Muscle of arm (tissue), 14 donors: ENCODE measurements at places on chromosomes 5 and 9. TPM values are rescaled to one million over a fixed set of nuclear protein-coding genes. Genes with fewer than 3 reads are reported as not detected.

The IFNA14 gene
- polyA plus RNA-seq = not detected

The DMRTA1 gene
- not detected for polyA plus RNA-seq

The DELE1 gene
- 110 TPM for polyA plus RNA-seq

GRCh38 chr5:73132759-73133158 lies 12.4 kb downstream of the TMEM171 start:
- DNase-seq = no peak

- DNase-seq = no peak
Measured at GRCh38 chr9:68443624-68444023, 87.2 kb downstream of the PGM5 start.

DNA sequence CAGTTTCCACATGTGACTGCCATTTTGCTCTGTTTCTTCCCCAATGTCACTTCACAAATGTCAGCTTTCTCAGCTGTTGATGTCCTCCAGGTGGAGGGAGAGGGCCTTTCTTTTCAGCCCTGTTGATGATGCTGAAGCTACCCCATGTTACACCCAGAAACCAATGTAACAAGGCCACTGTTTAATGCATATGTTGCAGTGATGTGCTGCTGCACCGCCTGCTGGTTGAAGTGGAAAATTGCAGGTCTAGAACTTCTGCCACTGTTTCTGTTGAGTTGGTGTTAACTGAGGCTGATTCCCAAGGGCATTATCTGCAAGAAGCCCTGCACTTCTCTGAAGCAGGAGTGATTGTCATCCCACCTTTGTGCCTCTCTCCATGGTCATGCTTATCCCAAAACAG lies 428.4 kb downstream of the KDM4C start:
- DNase-seq = no peak

GRCh38 chr5:14809369-14810155 lies 62.0 kb downstream of the ANKH start:
- peak; percentile 21 for DNase-seq

GRCh38 chr5:116564312-116564711 lies 10.3 kb downstream of the SEMA6A start:
- no peak for DNase-seq

DNA sequence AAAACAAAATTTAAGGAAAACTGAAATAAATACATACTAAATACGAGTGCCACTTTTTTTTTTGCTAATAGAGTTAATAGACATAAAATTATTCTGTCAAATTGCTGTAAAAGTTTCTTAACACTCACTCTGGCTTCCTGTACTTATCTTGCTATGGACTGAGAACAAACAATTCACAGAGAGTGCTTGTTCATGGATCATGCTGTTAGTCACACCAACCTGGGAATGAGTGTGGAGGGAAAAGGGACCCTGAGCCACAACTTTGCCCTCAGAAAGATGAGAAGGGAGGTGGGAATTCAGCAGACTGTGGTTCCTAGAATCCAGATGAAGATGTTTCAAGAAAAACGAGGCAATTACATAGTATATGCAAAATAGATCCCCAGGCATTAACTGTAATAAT lies 246.9 kb downstream of the FBXL7 start:
- no peak for DNase-seq

DNA sequence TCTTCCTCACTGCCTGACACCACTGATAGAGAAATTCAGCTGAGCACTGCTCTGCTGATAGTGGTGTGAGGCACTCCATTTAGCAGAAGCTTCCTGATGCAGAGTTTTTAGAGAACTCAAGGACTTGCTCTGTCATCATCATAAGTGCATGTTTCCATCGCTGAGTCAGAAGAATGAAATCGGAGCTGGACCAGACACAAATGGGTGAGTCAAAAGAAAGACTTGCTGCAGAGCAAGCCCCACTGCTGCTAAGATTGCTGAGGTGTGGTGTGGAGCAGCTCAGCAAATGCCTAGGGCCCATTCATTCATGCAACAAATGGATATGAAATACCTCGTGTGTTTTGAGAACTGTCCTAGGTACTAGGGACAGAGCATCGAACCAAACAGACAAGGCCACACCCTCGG lies 410.2 kb upstream of the SLC30A5 start:
- DNase-seq = no peak

GRCh38 chr9:21708856-21709255 lies 93.6 kb upstream of the MTAP start:
- DNase-seq = no peak

- no peak for DNase-seq
Measured at GRCh38 chr5:158832096-158832685, 267.5 kb downstream of the EBF1 start.

DNA sequence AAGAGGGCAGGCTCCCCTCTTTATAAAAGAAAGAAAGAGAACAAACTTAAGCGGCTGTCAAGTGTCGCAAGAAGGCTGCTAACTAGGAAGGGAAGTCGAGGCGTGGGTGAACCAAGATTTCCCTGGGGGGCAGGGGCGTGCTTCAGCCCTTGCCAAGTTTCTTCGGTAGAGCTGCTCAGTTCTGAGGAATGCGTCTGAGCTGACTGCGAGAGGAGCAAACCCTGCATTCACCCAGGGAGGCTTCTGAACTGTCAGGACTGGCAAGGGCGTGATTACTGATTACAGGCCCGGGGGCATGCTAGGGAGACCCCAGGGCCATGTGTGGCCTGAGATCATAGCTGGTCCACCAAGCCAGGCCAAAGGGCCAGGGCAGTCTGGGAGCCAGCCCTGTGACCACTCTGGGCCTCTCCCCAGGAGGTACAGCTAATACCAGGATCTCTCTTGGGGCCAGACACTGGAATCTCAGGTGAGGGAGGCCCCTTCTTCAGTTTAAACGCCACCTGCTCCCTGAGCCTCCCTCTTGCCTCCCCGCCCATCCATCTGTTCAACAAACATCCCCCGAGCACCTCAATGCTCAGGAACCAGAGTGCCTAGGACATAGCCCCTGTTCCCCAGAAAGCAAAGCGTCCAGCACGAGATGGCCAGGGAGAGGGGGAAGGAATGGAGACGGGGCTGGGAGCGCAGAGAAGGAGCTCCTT lies 30.9 kb downstream of the SARDH start:
- no peak for DNase-seq

DNA sequence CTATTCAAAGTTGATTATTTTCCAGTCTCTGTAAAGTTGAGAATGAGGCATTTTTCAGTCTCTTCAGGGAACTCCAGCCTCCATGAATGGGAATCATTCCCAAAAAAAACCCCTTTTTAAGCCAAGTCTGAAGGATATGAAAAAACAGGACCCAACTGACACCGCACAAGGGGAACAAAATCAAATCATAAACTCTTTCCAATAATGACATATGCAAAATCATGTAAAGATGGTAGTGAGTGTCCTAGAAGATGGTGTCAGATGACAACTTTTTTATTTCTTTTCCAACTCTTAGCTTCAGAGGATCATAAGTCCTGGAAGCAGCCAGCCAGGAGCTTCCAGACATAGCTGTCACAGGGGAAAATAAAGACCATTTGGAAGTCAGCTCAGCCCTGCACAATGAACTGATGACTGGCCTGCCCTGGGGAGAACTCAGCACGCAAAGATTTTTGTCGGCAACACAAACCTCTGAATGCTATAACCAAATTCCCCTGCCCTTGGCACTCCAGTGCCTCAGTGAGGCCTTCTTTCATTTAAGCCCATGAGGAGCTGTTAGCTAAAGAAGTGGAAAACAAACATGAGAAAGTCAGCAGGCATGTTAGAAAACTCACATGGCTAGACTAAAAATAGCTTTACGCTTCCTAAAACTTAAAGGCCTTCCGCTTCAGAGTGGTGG lies 85.4 kb downstream of the SLC1A3 start:
- DNase-seq = peak; percentile 88

DNA sequence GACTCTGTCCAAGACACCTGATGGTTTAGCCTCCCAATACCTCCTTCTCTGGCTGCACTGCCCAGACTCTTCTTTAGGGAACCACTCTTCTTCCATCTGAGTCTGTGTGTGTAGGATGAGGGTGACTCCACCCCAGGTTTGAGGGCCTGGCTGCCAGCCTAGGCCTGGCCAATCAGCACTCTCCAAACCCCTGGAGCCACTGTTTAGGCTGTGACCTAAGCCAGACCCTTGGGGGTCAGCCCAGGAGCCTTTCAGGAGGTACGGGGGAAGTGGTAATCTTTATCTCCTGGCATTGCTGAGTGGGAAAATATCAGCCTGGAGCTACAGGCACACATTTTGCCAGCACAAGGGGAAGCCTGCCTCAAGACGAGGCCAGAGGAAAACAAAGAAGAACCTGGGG lies 6.2 kb upstream of the ERGIC1 start:
- no peak for DNase-seq
